ENCODE measurements at places on chromosomes 5 and 9.

DNA sequence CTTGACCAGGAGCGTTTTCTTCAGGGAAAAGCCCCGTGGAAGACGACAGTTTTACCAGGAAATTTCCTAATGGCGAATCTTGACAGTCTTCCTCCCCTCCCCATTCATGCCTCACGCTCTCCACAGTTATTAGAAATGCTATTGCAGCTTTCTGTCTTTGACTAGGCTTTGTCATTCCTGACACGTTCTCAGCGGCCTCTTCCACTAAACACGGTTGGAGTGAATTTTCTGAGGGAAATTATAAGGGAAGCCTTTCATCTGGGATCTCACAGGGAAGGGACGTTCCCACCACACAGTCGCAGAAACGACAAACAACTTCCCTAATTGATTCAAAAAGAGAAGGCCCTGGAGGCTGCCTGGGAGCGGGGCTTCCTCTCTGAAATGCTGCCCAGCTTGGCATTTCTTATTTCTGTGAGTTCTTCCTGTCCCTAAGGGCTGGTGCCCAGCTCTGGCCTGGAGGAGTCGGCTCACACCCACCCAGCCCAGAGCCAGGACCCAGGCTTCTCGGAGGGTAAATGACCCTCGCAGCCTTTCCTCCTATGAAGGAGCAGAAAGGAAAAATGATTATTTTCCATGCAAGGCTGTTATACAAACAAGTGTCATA lies 57.1 kb upstream of the PPP1R26 start:
- no peak for DNase-seq

DNA sequence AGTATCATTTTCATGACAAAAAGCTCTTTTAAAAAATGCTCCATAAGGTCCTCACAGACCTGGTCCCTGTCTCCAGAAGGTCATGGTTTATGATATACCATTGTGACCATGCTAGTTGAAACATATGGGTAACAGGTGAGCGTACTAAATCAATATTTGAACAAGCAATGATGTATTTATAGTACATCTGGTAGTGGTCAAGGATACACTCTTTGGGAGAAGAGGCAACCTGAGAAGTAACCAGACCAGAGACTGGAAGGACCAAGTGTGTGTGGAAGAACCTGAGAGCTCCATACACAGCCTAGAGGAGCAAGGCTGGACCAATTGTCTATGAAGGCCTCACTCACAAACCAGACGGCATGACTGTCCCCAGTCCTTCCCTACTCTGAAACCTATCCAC lies 55.1 kb downstream of the LHFPL2 start:
- no peak for DNase-seq

GRCh38 chr5:170136506-170136905 lies 30.8 kb downstream of the FOXI1 start:
- no peak for DNase-seq

DNA sequence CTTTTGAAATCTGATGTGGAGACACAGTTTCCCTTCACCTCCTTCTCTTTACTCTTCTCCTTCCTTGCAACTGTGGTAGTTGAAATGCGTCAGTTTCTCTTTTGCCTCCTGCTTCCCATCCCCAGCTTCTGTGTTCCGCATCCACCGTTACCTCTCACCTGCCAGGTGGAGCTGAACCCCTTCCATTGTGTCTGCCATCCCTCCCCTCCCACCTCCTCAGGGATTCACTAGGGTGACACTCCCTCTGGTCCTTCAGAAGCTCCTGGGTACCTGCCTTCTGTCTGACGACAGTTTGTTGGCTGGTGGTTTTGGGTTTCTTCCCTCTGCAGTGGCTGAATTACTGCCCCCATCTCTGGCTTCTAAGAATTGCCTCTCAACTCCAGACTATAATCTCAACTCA lies 132.1 kb downstream of the SLC24A2 start:
- no peak for DNase-seq

DNA sequence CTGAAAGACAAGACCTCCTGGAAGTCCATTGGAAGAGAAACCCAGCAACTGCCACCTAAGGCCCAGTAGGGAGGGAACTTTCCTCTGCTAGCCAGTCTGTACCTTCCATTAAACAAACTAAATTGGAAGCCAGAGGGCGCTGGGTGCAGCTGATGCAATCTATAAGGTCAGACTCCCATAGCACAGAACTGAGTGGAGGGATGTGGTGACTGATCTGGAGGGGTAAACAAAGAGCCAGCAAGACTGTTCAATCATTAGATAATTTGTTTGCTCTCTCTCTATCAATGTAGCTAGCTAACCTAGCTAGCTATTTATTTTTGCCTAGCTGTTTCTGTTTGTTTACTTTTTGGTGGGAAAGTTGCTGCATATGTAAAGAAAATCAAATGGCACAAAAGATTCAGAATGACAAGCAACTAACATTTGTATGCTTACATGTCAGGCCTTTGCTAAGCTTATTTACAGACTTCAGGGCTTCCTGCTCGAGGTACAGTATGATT lies 291.8 kb upstream of the DAB2 start:
- DNase-seq = no peak

DNA sequence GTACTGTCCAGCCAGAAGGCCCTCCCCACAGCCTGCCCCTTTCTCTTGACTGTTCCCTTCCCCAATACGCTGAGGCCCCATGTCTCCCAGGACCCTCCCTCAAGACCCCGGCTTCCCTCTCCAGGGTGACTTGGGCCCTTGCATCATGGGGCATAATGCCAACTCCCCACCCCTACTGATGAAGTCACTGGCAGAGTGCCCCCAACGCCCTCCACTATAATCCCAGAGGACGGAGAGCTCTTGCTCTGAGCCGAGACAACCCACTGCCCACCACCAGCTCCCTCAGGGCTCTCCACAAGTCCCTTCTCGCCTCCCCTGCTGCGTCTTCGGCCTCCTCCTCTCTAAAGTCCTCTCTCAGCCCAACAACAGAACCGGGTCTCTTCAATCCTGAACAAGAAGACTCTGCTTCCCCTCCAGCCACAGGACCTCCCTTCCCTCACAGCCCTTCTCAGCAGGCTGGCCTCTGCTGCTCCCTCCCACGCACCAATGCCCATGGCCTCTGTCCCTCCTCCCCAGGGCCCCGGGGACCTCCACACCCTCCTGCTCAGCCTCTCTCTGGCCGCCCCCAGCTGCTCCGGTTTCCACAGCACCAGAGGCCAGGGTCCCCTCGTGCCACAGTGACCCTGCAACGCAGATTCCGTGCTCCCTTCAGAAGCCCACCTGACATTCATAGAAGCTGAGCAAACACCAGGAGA lies 47.6 kb downstream of the ADAMTS2 start:
- DNase-seq = no peak

- no peak for DNase-seq
These were observed 64.2 kb upstream of the HTR1A start for GRCh38 chr5:64026493-64026892.

GRCh38 chr5:64347309-64347708 lies 158.5 kb upstream of the RGS7BP start:
- no peak for DNase-seq

GRCh38 chr5:142722146-142722545 lies 36.3 kb upstream of the FGF1 start:
- DNase-seq = no peak

- DNase-seq = no peak
These were observed 62.5 kb upstream of the GHR start for GRCh38 chr5:42360616-42361314.

DNA sequence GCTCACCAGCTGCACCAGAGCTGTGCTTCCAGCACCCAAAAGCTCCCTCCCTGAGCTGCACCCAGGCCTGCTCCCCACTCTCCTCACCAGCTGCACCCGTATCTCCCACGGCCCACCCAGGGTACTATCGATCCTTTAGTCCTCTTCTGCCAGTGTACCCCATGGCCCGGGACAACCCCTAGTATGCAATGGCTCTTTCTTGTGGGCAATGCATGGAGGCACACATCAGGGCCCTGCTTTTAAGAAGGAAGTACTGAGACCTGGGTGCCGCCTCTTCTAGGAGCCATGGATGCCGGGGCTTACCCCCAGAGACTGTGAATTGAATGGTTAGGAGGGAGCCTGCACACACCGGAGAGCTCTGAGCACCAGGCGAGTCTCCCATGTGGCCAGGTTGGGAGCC lies 49.5 kb downstream of the TENT4A start:
- DNase-seq = no peak

- DNase-seq = no peak
These were observed 1.0 kb upstream of the CRB2 start for GRCh38 chr9:123354806-123355508.

DNA sequence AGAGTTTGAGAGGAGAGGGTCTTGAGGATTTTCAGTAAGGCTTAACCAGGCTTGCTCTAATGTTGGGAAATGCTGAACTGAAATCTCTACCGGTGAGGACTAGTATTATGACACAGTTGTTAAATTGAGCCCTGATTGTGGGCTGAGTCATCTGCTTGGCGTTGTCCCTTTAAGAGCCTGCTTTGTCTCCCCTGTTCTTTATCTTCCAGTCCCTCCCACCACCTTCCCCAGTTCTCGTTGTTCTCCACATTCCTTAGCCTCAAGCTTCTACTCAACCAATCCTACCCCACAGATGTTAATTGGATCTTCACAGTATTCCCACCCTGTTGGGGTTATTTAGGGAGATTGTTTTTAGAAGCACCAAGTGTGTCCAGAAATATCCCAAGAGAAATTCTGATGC lies 57.6 kb downstream of the ANKRD55 start:
- DNase-seq = no peak

DNA sequence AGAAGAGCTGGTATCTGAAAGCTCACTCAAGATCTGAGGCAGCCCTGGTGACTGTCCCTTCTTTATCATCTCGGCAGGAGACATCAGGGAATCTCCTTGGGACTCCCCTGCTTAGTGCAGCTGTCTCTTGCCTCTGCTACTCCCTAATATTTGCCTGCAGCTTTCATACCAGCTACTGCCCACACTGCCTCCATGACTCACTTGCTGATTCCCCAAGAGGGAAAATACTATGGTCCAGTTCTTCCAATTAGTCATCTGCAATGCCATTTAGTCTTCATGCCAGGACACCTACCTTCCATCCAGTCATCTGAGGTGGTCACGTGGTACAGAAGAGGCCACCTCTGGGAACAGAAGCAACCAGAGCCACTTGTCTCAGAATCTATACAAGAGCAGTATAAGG lies 270.8 kb downstream of the NTRK2 start:
- DNase-seq = no peak

DNA sequence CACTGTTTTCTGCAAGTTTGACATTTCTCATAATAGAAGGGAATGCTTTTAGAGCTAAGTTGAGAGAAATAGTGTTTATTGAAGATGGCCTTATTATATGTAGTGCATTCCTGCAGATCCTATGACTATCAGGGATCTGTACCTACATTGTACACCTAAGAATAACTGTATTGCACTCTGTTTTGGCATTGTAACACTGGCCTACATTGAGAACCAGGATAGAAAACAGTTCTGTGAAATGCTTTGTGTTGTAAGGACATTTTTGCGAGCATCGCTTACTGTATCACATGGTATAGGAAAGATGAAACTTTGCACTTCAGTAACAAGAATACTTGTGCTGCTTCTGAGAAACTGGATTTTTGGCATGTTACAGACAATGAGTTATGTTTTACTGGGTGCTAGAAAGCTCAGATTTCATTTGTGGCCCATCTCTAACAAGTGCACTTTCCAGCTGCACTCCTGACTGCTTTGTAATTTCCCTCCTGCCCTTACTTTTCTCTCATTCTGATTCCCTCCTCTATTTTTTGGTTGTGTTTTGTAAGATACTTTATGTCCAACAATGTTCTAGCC lies 30.6 kb downstream of the C9orf85 start:
- DNase-seq = no peak

DNA sequence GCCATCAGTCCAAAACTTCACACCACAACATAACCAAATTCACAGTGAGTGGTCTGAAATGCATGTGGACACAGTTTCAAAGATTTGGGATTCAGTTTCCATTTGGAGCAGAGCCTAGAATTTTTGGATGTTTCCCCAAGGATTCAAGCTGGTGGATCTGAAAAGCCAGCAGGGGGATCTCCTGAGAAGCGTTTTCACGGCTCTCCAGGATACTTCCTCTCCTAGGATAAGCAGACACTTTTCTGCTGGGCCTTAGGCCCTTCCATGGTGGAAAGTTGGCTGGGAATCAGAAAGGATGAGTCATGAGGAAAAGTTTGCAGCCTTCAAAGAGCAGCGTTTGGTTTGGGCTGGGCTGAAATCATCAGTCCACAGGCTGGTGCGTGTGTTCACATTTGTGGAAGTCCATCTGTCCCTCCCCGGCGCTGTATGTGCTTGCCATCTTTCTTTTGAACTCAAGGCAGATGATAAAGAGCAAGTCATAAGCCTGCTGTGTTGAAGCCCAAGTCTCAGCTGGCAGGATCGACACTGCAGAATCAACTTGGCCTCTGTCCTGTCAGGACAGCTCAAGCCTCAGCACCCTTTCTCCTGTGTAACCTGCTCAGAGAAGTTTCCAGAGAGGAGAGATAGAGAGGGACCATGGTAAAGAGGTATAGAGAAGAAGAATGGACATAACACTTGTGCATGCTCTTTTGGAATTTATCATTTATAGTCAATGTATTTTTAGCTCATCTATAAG lies 152.6 kb upstream of the MSX2 start:
- DNase-seq = no peak

GRCh38 chr5:156888520-156888919 lies 38.4 kb downstream of the PPP1R2B start:
- no peak for DNase-seq

- no peak for DNase-seq
These were observed 25.8 kb upstream of the PCA3 start for GRCh38 chr9:76738402-76738801.

DNA sequence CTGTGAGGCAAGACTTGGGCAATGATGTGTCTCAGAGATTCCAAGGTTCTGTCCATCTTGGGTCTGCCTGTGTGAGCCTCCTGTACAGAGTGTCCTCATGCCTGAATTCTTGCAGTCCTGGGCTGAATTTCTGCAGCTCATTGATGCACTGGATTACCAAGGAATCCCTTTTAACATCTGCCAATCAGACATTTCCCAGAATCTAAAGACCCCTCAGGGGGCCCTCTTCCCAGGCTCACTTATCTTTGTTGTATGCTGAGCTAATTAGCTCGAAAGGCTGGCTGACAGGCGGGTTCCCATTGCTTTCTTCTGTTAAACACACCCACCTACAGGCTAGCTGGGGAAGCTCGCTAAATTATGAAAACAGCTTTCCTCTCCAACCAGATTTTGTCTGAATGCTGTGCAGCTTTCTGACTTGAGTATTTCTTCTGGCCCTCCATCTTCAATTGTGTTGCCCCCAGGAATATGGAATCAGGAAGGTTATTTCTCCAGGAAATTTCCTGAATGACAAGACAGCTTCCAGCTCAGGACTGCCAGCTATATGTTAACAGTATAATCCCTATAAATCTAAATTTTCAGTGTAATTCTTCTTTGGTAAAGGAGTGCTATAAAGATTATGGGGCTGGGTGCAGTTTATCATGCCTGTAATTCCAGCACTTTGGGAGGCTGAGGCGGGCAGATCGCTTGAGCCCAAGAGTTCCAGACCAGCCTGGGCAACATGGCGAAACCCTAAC lies at the start of gene LIX1:
LIX1 (minus strand) TSS at position 91 of the 734 bp plus-strand sequence; CDS start at position 56, 35 bp downstream.
- DNase-seq = no peak

DNA sequence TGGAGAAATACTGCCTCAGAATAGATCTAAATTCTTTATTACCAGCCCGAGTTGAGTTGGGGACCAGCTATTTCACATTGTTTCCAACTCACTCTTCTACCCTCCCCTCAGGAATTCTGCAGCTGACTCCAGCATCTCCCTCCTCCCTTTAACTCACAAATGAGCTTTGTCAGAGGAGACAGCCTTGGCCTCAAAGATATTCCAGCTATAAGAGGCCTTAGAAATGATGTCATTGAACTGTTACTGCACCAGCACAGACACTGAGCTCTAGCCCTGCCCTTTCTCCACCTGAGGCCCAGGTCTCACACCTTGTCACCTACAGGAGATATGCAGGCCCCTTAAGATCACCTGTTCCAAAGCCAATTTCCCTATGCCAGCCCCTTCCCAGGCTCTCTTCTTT lies 78.4 kb upstream of the ATP10B start:
- DNase-seq = no peak

Data from effector CD4-positive, alpha-beta T cell (primary cell).